ENCODE measurements at places on chromosomes 12 and 14. TPM values are rescaled to one million over a fixed set of nuclear protein-coding genes. Genes with fewer than 3 reads are reported as not detected.

Gene PLD4
- total RNA-seq = not detected

Gene DLST
- total RNA-seq = 97.8 TPM

Gene SMCO2
- 0.18 TPM for total RNA-seq

Gene ST8SIA1
- not detected for total RNA-seq

Gene LRRIQ1
- not detected for total RNA-seq

Gene MSI1
- total RNA-seq = not detected

Gene KLRF1
- total RNA-seq = 0.25 TPM

Gene PRMT5
- 42.9 TPM for total RNA-seq

Gene LYSET
- 9.6 TPM for total RNA-seq

Gene PRH2
- not detected for total RNA-seq

Gene TMEM229B
- total RNA-seq = 15.2 TPM

Gene ADGRD1
- not detected for total RNA-seq

Measured in activated naive CD4-positive, alpha-beta T cell treated with anti-CD3 and anti-CD28 coated beads, Interleukin-2, amount 10 ng/mL, durations not matched to agents 5 hours and 36 hours (primary cell).